Left colon (tissue), 2 donors: ENCODE measurements at places on chromosomes 7 and 10. TPM values are rescaled to one million over a fixed set of nuclear protein-coding genes. Genes with fewer than 3 reads are reported as not detected.

- DNase-seq, result no peak
Observed at GRCh38 chr10:88330174-88330573, 252.9 kb downstream of the RNLS start.

DNA sequence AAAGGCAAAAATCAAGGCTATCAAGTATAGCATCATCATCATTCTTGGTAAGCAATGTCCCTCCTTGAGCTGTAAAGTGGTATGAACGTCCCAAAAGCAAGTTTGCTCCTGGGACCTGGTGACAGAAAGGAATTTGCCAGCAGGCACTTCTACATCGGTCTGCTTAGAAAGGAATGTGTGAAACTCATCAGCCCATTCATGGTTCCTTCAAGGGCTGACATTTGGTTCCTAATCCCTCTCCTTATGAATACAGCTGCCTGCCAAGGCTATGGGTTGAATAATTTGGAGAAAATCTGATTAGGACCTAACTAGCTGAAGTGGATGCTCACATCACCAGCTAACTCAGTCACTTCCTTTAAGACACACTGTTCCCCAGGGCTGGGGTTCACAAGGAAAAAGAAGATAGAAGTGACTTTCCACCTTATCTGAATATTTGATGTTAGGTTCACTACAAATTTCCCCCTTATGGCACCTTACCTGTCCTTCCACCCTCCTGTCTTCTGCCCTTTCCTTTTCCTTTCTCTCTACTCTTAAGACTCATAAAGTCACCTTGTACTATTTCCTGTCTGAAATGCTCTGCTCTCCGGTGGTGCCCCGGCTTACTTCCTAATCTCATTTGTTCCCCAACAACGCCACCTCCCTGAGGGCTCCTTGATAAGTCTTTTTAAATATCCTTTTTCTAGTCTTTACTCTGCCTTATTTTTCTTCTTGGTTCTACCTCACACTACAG, 187.1 kb downstream of the NPSR1 start:
- no peak for DNase-seq

OR9A2 gene
- not detected for total RNA-seq

DNA sequence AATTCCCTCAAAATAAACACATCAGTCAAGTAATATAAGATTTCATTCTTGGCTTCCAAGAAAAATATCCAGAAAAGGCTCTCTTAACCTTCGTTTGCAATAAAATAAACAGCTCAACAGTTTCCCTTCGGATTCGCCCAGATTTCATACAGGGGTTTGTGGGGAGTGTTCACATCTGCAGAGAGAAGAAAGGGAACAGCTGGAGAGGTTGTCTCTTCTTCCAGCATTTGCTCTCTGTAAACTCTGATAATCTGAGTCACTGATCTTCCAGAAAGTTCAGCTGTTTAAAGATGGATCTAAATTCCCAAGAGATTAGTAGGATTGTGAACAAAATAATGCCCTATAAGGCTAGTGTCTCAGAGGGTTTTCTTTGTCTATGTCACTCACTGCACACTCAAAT, 277.9 kb downstream of the HPSE2 start:
- no peak for DNase-seq

CNTNAP2 gene
- total RNA-seq, result 3.5 TPM

GPR146 gene
- 7.4 TPM for total RNA-seq

GRCh38 chr7:2211259-2211880, 21.4 kb downstream of the MAD1L1 start:
- no peak for DNase-seq

GRCh38 chr7:101104799-101105198, 19.5 kb downstream of the TRIM56 start:
- no peak for DNase-seq

DNA sequence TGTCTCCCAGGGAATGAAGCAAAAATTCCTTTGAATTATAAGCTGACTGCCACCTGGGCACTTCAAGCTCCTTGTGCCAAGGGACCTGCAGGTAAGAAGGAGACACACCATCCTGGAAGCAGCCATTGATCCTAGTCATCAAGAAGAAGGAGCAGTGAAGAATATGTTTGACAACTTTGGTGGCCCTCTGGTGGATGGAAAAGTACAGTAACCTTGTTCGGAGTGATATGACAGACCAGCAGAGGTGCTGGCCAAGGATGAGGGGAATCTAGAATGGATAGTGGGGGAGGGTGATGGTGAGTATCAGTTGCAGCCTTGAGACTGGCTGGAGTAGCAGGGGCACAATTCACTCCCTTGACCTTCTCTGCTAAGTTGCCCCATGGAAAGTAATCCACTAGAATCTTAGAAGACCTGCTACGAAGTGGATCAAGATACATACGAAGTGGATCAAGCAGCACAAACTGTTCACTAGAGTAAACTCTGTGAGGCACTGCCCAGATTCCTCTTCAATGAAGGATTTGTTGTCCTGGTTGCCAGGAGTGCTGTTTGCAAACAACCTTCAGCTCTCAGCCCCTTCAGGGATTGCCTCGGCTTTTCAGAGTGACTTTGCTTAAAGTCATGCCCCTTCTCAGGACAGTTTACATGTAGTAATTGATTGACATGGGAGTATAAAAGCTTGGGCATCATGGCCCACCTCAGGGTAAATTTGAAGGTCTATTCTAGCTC, 44.8 kb upstream of the ORC5 start:
- no peak for DNase-seq
